ENCODE measurements at places on chromosomes 6 and 20. TPM values are rescaled to one million over a fixed set of nuclear protein-coding genes. Genes with fewer than 3 reads are reported as not detected.

Gene MYBL2
- total RNA-seq: 82.6 TPM

Gene TPBG
- 0.10 TPM for total RNA-seq

Gene CLDN20
- total RNA-seq: not detected

Gene FILIP1
- not detected for total RNA-seq

Measured in activated naive CD4-positive, alpha-beta T cell treated with anti-CD3 and anti-CD28 coated beads, Interleukin-2, amount 50 U/mL, for 72 hours (primary cell).